ENCODE measurements at places on chromosomes 6 and 20.

GRCh38 chr6:139430899-139431601 lies 56.6 kb upstream of the CITED2 start:
- no peak for DNase-seq

GRCh38 chr20:48644286-48644828 lies 183.4 kb downstream of the PREX1 start:
- DNase-seq, result no peak

DNA sequence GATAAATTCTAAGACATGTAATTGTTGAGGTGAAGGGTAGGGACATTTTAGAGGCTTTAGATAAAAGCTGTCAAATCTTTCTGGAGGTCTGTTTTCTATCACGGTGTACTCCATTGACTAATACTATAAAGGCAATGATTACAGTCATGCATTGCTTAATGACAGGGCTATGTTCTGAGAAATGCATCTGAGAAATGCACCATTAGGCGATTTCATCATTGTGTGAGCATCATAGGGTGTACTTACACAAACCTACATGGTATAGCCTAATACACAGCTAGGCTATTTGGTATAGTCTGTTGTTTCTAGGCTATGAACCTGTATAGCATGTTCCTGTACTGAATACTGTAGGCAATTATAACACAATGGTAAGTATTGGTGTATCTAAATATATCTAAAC lies 71.3 kb upstream of the FYN start:
- DNase-seq, result no peak

DNA sequence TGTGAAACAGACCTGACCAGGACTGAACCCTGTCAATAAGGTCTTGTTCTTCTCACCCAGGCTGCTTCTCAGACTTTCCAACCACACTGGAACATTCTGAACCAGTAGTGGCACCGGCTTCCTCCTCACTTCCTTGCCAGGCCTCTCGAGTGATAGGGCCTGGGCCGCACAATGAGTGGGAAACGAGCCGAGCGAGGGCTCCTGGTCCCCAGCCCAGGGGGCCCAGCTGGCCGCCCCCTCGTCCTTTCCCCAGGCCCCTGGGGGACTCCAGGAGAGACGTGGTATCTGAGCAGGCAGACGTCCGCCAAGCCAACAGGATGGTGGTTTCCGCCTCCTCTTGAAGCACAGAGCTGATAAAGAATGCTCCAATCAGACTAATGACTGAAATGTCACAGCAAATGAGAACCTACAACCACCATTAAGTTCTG lies 117.9 kb downstream of the GMDS start:
- DNase-seq, result no peak

DNA sequence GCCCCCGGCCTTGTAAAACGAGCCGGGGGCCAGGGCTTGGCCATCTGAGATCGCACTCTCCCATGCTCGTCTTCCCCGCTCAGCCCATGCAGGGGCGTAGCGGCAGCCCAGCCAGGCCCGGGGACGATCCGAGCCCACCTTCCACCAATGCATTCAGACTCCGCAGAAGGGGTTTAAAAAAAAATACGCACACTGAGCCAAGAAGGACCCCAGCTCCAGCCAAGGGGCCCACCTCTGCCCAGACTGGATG lies 320 bp downstream of the GSTA4 start:
- no peak for DNase-seq

DNA sequence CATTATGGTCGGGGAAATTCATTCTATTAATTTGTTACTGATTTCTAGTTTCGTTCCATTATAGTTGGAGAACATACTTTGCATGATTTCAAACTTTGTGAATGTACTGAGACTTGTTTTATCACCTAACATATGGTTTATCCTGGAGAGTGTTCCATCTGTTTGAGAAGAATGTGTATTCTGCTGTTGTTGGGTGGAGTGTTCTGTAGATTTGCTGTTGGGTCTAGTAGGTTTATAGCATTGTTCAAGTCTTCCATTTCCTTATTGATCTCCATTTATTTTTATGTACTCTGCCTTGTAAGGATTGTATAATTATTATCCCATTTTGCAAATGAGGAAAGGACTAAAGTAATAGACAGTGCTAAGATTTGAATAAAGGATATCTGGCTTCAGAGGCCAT lies 85.4 kb downstream of the RREB1 start:
- no peak for DNase-seq

GRCh38 chr20:45840700-45841198 lies 7.2 kb downstream of the SNX21 start:
- no peak for DNase-seq

DNA sequence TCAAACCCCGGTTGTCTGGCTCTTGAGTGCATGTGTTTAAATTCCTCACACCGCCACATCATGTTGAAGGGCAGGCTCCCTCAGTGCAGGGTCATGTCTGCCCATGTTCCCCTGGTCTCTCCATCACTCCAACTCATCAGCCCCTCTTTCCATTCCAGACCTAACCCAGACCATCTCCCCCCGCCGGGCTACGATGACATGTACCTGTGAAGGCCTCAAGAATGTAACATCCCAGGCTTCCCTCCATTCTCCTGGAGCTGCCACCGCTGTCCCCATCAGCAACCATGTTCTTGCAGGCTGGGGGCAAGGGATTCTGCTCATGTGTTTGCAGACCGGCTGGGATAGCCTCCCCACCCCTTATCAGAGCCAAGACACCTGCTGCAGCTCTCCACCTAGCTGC lies 19.9 kb downstream of the TMEM74B start:
- DNase-seq, result no peak

- DNase-seq, result peak; percentile 51
Observed at GRCh38 chr6:47655719-47656595, 42.4 kb upstream of the ADGRF4 start.

DNA sequence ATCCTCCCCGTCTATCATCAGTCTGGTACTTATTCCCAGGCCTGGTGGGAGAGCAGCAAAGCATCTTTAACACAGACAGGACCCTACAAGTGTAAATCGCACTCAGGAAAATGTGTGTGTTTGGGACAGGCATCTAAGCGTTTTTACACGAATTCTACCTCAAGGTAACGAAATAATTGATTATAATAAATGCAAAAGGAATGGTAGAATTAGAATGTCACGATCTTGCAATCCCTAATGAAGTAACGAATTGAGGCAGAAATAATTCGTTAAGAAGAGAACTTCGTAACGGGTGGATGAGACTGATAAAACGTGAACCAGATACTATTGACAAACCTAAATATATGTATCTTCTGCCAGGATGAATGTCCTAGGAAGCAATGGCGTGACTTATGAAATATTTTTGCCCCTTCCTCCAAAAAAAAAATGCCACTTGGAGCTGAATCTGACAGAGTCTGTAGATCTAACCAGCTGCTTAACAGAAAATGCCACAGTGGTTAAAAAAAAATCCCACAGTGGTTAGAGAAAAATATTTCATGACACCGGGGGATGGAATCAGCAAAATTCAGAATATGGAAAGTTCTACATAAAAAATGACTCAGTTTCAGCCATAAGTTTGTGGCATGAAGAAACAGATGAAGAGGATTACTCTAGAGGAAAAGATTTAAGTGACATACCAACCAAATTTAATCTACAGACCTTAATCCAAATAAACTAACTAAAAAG lies 68.7 kb downstream of the F13A1 start:
- DNase-seq, result no peak

GRCh38 chr20:5719861-5720403 lies 30.3 kb upstream of the SHLD1 start:
- no peak for DNase-seq

DNA sequence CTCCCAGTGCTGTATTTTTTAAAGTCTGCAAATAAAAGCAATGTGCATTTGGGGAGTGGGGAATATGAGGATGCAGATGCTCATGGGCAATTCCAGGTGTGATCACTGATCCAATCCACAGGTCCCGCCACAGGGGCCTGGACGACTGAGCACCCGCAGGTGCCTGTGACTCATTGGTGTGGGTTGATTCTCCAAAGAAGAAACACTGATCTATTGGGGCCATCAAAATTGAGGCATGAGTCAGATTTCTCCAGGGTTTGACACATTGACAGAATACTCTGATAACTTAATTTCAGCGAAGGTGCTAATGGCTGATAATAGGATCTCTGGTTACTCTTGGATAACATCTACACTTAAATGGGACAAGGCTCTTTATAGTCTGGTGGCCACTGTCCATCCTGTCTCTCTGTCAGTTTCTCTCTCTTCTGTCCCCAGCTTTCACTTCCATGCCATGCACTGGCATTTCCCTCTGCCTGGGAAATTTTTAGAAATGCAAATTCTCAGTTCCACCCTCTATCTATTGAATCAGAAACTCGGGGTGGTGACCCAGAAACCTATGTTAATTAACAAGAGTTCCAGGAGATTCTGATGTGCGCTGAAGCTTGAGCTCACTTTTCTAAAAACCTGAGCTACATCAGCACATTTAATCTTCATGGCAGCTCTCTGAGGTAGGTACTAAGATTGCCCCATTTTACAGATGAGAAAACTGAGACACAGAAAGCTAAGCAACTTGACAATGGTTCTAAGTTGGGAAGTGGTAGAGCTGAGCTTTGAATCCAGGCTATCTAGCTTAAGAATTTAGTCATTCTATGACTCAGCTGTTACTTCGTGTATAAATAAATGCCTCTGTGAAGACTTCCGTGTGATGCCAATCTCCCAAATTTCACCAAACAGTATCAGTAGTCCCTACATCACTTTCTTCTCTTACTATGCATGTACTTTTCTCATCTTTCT lies 10.2 kb upstream of the RCAN2 start:
- DNase-seq, result no peak

GRCh38 chr6:119187596-119187995 lies 109.1 kb upstream of the FAM184A start:
- DNase-seq, result no peak

DNA sequence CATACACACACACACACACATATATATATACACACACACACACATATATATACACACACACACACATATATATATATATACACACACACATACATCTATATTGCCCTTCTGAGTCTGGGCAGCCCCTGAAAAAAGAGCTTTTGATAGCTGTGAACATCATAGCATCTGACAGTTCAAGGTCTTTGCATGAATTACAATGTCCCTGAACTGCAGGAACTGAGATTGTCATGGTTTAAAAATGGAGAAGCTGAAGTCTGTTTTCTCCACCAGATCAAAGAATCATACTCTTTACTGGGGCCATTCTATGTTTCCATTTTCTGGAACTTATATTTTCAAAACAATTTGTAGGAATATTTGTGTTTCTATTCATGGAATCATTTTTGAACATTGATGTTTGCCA lies 189.8 kb downstream of the ZDHHC14 start:
- no peak for DNase-seq

GRCh38 chr20:25532971-25533391 lies 52.4 kb downstream of the NINL start:
- no peak for DNase-seq

DNA sequence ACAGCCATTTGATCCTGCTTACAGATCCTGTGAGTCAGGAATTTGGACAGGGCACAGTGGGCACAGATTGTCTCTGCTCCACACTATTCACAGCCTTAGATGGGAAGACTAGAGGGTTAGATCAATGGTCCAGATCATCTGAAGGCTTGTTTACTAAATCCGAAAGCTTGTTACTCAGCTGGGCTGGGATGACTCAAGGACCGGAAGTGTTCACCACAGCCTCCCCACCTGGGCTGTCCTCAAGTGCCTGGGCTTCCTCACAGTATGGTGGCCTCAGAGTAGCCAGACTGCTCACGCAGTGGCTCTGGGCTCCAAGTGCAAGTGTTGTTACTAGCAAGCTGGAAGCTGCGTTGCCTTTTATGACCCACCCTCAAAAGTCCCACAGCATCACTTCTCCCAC lies 75.4 kb upstream of the INSM1 start:
- DNase-seq, result no peak

- no peak for DNase-seq
Observed at GRCh38 chr6:31345026-31345730, 11.8 kb downstream of the HLA-B start.

DNA sequence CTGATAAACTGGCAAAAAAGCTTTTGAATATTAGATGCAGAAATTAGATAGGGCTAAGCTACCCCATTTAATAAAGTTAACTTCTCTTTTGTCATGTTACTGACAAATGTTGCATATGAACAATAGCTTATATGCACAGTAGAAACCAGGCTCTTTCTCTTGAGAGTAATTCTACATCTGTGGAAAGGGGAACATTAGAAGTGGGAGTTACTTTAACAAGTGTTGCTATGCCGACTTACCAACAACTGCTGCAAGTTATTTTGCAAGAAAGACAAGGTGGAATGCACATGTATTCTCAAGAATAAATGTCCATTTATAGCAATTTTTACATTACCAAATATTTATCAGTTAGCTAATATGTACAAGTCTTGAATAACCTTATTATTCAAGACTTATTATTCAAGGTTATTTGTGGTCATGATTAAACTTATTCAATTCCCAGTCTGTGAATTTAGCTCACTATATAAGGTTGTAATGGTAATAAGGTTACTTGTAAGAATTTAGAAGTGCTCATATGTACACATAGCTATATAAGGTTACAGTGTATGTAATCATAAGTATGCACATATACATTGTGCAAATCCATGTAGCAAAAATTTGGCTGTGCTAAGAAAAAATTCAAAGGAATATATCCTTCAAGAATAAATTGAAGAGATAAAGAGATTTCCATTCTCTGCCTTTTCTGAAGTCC lies 38.3 kb downstream of the ADGRG6 start:
- no peak for DNase-seq

GRCh38 chr20:63238514-63239125 lies 2.9 kb downstream of the BIRC7 start:
- no peak for DNase-seq

- no peak for DNase-seq
Observed at GRCh38 chr6:141946502-141946901, 186.2 kb upstream of the GJE1 start.

DNA sequence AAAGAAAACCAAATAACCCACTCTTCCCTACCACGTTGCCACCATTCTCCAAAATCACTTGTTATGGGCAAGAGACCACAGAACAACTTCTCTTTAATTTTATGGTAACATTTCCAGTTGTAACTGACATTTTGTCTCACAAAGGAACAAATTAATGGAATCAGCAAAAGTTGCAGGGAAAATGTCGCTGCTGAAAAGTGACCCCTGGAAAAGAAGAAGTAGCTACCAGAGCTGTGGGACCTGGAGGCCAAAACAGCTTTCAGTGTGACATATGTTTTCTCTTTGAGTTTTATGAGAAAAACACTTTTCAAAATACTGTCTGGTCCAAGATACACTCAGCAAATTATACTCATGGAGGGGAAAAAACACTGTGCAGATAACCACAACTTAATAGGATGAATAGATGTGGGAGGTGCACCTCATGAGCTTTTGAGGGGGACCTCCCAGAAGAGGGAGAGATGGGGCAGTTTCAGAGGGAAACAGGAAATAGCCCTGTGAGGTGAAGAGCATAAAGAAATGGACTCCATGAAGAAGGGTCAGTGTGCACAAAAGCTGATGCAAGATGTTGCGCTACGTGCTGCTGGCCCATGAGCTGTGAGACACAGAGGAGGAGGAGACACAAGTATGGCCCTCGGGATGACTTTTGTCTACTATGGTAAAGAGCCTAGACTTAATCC lies 87.3 kb downstream of the DTNBP1 start:
- DNase-seq, result no peak

All from NCI-H446 treated with DMSO at 0.1 percent for 48 hours (cell line).